ENCODE measurements at places on chromosomes 3 and 15.

- DNase-seq: no peak
Observed at GRCh38 chr3:184345317-184346144, 8.1 kb downstream of the FAM131A start.

DNA sequence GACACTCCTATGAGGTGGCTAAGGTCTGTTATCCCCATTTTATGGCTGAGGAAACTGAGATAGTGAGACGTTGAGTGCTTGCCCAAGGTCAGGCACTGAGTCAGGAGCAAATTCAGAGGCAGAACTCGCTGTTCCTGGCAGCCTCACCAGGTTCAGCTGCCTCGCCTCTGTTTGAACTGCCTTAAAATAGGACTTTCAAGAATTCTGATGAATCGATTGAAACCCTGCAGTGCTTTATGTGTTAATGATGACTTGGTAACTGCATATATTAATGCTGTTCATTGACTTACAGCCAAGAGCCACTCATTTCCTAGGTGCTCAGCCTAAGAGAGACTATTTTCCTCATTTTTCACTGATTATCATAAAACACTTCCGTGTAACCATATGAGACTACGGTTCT, 79.5 kb upstream of the BHLHE40 start:
- DNase-seq: no peak

GRCh38 chr3:4681301-4681700, 188.2 kb downstream of the ITPR1 start:
- DNase-seq: no peak

GRCh38 chr3:105414841-105415240, 48.1 kb downstream of the ALCAM start:
- no peak for DNase-seq

DNA sequence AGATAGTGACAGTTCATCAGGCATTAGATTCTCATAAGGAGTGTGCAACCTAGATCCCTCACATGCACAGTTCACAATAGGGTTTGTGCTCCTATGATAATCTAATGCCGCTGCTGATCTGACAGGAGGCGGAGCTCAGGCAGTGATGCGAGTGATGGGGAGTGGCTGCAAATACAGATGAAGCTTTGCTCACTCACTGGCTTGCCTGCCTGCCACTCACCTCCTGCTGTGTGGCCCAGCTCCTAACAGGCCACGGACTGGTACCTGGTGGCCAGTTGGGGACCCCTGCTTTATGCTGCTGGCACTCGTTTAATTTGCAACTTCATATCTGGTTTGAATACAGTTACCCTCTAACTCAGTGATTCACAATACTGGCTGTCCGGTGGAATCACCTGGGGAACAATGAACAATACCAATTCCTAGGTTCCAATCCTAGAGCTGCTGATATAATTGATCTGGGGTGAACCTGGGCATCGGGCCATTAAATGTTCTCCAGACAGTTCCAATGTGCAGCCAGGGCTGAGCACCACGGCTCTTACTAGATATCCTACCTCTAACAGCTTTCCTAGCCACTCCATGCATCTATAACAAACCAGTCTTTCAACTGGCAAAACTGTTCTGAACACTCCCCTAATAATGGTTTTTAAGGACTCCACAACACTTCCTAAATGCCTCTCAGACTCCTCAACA, 131.4 kb downstream of the ATP1B3 start:
- DNase-seq: no peak

All from CD4-positive, alpha-beta T cell treated with Interleukin-1 beta for 1 hour (primary cell).